Activated naive CD4-positive, alpha-beta T cell treated with anti-CD3 and anti-CD28 coated beads, Interleukin-2, amount 50 U/mL, for 72 hours (primary cell): ENCODE measurements at places on chromosomes 5 and 9. TPM values are rescaled to one million over a fixed set of nuclear protein-coding genes. Genes with fewer than 3 reads are reported as not detected.

EPB41L4A gene
- not detected for total RNA-seq

LCN1 gene
- not detected for total RNA-seq

GALNT12 gene
- total RNA-seq: 12.0 TPM

TMEM174 gene
- total RNA-seq: not detected

HEMGN gene
- total RNA-seq: 2.1 TPM

ARRDC3 gene
- total RNA-seq: 49.4 TPM

GPBP1 gene
- 108 TPM for total RNA-seq

ITK gene
- total RNA-seq: 203 TPM

MPDZ gene
- total RNA-seq: not detected

VDAC1 gene
- 289 TPM for total RNA-seq

INSL4 gene
- not detected for total RNA-seq

NCS1 gene
- 14.0 TPM for total RNA-seq

C5orf22 gene
- total RNA-seq: 39.7 TPM

TRIM36 gene
- total RNA-seq: 0.91 TPM

IQGAP2 gene
- total RNA-seq: 62.0 TPM

INSYN2B gene
- not detected for total RNA-seq

IFNB1 gene
- total RNA-seq: 0.80 TPM

AGPAT2 gene
- 7.4 TPM for total RNA-seq
